Activated gamma-delta T cell treated with Interleukin-2 at 50 U/mL for 16 hours (primary cell): ENCODE measurements at places on chromosomes 7 and 10.

DNA sequence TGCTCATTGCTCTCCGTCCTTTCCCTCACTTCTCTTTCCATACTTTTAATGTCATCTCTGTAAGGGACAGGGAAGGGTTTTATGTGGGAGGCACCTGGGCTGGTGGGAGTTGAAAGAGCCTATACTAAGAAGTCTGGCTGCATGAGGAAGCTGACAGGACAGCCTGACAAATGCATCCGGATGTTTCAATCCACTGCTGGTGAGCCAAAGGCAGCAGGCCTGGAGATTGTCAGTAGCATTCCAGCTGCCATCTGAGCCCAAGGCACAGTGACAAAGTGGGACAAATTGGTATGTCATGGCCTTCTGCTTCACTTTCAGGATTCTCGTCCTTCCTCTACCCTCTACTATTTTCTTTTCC is 218.4 kb downstream of the STK31 start:
- DNase-seq, result no peak

DNA sequence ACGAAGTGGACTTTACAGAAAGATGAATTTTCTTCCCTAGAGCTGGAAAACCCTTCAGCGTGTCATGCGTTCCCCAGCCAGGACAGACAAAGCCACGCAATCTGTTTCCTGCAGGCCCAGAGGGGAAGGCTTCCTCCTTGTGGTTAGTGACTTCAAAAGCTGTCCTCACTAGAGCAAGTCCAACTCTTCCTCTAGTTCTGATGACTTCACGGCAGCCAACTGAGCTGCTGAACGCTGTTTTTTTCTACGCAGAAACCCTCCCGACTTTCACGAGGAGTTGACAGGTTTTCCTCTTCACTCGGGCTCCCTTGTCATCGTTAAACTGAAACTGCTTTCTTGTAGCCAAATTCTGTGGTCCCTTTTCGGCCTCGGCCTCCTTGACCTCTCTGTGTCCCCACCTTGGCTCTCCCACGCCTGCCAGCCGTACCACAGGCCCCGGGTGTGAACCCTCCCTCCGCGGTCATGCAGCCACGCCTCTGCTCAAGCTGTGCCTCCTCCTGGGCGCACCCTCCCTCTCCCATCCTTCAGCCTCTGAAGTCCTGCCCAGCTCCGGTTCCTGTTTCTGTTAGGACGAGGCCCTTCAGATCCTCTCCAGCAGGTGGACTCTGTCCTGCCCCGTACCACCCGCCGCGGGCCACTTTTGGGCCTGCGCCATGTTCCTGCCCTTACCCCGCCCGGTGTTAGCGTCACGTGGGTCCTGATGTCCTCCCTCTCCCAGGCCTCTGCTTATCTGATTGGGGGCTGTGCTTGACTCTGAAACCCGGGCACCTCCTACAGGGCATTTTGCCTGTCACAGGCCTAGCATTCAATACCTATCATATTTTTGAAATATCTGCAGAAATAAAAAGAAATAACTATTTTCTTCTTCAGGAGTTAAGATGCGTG is 39.3 kb downstream of the CUX1 start:
- peak; percentile 71 for DNase-seq

GRCh38 chr7:34838329-34838728 is 180.3 kb downstream of the NPSR1 start:
- no peak for DNase-seq

- DNase-seq, result no peak
These were observed 785.4 kb downstream of the IPMK start for GRCh38 chr10:57482259-57482658.

GRCh38 chr10:21173802-21174714 is 276.9 kb upstream of the NEBL start:
- no peak for DNase-seq

GRCh38 chr7:2289111-2289586 is 25.1 kb downstream of the SNX8 start:
- no peak for DNase-seq

DNA sequence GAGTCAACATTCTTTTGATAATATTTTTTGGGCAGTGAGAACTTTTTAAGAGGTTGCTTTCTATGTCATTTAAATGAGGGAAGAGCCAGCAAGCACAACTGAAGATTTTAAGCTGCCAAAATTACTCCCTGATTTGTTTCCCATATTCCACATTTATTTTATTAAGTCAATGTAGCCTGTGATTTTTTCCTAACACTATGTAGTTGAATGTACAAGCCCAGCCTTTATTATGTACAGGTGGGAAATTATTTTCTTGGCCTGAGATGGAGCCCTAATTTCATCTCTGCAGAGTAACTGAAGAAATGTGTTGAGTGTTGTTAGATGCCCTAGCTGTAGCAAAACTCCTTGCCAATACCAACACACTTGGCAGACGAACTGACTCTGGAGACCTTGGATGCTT is 83.1 kb upstream of the MINDY3 start:
- no peak for DNase-seq

DNA sequence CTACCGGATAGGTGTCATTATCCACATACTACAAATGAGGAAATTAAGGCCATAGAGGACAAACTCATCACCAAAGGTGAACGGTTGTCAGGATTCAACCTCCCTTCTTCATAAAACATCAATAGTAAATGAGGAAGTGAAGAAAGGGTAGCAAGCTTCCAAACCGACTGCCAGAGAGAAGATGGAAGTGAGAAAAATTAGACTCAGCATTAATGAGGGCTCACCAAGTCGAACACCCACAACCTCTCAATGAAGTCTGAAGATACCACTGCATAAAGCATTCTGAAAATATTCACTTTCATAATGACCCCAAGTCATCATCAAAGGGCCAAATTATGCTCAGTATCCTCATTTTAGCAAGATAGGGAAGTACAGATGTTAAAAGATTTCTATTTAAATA is 29.6 kb downstream of the ABCB4 start:
- DNase-seq, result no peak

- no peak for DNase-seq
These were observed 38.1 kb downstream of the COL26A1 start for GRCh38 chr7:101400751-101401150.

- DNase-seq, result peak; percentile 47
These were observed at the start of gene CARD11 for GRCh38 chr7:3043544-3044371. TSS of gene CARD11 (minus strand) at chr7:3043867. CDS start at chr7:2958506, 85,361 bp downstream.

- DNase-seq, result no peak
These were observed 146.9 kb upstream of the ANK3 start for GRCh38 chr10:60536529-60537114.

DNA sequence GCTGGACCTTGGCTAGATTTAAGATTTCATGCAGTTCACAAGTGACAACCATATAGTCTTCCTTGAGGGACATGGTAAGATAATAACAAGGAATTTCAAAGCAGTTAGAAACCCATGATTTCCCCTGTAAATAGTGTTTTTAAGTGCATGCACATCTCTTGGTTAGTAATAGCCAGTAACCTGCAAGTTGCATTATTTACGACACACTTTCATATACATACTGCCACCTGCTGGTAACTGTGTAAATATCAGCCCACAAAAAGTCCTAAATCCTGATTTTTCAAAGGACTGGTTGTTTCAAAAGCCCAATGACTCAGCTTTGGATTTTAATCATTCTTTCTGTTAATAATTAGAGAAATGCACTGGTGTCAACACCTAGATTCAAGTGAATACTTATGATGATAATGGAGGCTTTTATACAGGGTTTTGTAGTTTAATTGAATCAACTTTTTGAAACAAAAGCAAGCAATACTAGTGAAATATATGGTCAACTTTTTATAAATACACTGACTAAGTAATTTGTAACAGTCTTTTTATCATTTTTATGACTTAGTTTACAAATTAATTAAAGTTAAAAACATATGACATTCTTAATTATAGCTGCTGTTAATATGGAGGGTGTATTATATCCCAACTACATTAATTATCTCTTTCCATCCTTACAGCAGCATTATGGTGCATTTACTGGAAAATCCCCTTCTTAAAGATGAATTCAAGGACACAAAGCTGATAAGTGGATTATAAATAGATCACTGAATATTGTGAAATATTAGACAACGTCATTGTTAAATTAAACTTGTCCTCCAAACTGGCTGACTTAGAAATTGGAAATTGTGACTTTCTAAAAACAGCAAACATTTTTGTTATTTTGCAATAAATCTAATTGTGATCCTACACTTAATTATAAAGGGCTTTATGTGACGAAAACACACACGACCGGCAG is 367.7 kb upstream of the SEMA3D start:
- no peak for DNase-seq

DNA sequence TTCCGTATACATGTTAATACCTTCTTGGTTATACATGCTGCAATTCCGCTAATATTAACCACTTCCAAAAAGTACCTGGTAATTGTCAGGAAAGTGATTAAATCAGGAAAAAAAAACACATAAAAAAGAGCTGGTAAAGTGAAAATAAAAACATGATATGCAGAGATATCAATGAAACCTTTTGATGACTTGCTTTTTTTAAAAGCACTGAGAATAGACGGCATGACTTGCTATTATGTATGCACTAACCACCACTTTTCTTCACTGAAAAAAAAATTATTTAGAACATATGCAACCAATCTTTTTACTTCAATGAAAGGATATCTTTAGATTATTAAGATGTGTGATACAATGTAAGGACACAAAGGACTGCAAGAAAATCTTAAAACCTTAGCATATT is 163.0 kb downstream of the KMT2E start:
- DNase-seq, result no peak

GRCh38 chr10:60962946-60963345 is 19.0 kb upstream of the RHOBTB1 start:
- no peak for DNase-seq

- peak; percentile 43 for DNase-seq
These were observed at the start of gene PAOX for GRCh38 chr10:133379152-133379800. TSS of gene PAOX (plus strand) at chr10:133379262. CDS start at chr10:133379317, 55 bp downstream.

GRCh38 chr7:152112829-152113228 is 87.4 kb downstream of the GALNT11 start:
- DNase-seq, result no peak

GRCh38 chr10:95920798-95921426 is 13.1 kb downstream of the CC2D2B start:
- no peak for DNase-seq

DNA sequence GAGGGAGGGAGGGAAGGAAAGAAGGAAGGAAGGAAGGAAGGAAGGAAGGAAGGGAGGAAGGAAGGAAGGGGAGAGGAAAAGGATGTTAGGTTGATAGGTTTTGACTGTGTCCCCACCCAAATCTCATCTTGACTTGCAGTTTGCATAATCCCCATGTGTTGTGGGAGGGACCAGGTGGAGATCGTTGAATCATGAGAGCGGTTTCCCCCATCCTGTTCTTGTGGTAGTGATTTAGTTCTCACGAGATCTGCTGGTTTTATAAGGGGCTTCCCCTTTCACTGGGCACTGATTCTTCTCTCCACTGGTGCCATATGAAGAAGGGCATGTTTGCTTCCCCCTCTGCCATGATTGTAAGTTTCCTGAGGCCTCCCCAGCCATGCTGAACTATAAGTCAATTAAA is 15.1 kb upstream of the NUDCD3 start:
- DNase-seq, result no peak

DNA sequence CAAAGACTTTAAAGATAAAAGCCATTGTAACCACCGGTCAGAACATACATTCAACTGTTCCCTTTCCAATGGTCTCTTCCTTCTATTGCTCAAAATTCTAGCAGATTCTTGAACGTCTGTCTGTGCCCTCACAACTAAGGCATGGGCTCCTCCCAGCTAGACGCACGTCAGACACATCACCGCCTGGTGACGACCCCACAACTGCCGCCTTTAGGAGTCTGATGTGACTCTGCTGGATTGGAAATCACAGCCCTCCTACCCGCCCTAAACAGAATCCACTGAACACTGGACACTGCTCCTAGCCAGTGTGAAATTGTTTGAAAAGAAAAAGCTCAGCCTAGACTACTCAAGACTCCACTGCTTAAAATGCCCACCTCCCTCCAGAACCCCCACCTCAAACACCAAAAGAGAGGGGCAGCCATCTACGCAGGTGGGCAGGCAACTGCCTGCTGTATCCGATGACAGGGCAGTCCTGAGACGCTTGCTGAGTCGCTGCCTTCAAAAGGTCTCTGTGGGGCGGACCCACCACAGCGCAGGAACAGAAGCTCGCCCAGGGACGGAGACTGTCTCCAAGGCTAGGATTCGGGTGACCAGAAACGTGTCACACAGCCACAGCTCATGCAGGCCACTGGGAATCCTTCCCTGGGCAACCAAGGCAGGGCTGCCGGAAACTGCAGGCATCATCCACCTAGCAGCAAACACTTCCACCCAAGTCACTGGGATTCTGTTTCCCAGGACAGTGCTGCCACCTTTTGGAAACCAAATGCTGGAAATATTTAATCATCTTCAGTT is 34.7 kb downstream of the GSDME start:
- DNase-seq, result no peak

GRCh38 chr10:31645786-31646185 is 282.8 kb downstream of the ARHGAP12 start:
- DNase-seq, result no peak

DNA sequence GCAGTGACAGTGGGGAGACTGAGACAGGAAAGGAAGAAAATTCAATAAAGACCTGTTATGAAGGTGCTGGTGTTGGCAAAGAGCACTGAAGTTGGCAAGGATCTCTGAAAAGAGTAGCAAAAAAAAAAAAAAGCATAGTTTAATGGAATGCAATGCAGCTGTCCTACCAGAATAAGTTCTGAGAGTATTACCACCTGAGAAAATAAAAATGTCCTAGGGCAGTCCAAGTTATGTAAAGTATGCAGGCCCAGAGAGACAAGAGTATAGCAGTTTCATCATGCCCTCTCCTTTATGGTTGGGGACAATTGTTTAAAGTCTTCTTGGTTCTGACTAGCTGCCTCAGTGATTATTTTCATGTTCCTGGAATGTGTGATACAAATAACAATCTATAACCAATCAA is 1092.8 kb downstream of the SORCS3 start:
- DNase-seq, result no peak

GRCh38 chr10:110005719-110006118 is 2.1 kb upstream of the ADD3 start:
- DNase-seq, result no peak

DNA sequence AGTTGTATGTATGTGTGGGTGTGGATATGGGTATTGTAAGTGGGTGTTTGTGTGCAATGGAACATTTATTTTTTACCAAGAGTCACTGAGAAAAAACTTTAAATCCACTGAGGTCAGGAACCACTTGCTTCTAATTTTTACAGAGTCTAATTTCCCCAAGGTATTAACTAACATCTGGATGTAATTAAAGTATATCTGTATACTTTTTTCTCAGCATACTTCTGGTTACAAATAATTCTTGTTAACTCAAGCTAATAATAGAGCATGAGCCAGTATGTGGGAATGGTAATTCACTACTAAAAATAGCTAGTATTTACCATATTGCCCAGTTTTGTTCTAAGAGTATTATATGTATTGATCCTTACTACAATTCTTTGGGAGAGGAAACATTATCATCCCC is 24.6 kb upstream of the STEAP4 start:
- DNase-seq, result no peak

- no peak for DNase-seq
These were observed 10.2 kb upstream of the SLC25A28 start for GRCh38 chr10:99630433-99630832.

GRCh38 chr10:36383349-36383748 is 741.3 kb upstream of the FZD8 start:
- DNase-seq, result no peak

GRCh38 chr10:123678376-123678775 is 12.2 kb downstream of the GPR26 start:
- no peak for DNase-seq

- DNase-seq, result no peak
These were observed 116.9 kb upstream of the ANLN start for GRCh38 chr7:36272567-36273269.

GRCh38 chr7:109890622-109891021 is 1200.3 kb upstream of the LRRN3 start:
- no peak for DNase-seq

GRCh38 chr7:66296557-66296956 is 91.4 kb downstream of the TPST1 start:
- no peak for DNase-seq

GRCh38 chr10:101766753-101767599 is 8.9 kb downstream of the FGF8 start:
- no peak for DNase-seq
